Activated T-helper 1 cell treated with anti-CD3 and anti-CD28 coated beads, Interleukin-2, amount 50 U/mL, for 16 hours (primary cell): ENCODE measurements at places on chromosomes 6 and 20.

DNA sequence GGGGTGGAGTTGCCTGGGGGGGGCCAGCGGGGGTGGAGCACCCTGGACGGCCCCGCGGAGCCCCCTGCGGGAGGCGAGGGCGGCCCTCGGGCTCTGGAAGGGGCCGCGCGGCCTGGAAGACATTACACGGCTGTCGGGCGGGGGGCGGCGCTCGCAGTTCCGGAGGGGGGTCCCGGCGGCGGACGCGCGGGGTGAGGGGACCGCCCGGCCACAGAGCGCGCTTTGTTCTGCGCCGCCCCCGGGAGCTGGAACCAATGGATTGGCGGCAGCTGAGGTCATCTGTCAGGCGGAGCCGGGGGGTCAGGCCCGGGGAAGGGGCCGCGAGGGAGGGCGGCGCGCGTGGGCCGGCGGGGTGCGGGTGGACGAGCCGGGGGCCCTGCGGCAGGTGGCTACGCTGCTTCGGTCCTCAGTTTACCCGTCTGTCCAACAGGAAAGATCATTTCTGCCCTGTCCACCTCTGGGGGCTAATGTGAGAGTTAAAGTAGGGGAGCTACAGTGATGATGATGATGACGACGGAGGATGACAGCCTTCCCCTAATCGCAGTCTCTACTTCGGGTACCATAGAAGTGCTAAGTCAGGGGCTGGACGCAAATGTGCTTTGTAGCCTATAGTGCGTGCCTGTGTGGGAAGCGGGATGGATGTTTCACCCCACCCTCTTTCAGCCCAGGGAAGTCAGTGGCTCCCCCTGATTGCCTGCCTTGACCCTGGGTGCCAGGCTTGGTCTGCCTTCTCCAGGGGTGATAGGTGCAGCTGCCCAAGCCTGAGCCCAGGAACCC, 10.4 kb downstream of the SRXN1 start:
- no peak for DNase-seq

GRCh38 chr6:125832391-125833117, 41.8 kb downstream of the NCOA7 start:
- no peak for DNase-seq

GRCh38 chr6:42279144-42279781, 61.6 kb upstream of the MRPS10 start:
- no peak for DNase-seq

DNA sequence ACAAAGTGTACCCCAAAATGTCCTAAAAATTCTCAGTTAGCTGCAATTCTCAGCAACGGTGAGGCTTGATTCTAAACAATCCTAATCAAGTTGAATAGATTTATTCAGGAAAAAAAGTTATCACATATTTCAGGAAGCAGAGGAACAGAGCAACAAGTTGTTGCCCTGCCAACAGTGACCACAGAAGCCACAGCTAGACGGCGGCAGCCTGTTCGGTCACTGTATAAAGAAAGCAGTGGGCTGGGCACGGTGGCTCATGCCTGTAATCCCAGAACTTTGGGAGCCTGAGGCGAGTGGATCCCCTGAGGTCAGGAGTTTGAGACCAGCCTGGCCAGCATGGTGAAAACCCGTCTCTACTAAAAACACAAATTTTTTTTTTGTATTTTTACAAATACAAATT, 171.2 kb upstream of the BMP5 start:
- no peak for DNase-seq

DNA sequence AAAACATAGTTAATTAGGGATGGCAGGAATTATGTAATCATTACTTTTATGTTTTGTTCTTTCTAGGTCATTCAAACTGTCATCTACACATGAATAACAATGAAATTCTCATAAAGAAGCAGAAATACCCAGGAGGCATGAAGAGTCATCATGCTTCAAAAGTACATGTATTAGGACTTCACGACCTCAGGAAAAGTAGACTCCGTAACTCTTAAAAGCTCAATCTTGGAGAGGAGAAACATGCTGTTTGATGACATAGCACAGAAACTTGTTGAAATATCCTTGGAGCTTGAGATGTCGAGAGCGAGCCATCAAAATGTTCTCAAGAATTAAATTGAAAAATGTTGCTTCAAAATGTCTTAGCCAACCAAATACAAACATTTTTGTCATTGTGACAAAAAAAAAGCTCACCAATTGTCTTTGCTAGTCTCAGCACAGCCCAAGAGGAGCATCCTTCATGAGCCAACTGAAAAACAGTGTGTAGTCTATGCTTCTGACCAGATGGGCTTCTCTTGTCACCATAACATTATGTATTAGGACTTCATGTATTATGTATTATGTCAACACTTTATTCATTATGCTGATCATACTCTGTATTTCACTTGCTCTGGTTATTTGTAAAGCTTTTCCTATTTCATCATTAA, 28.2 kb upstream of the ANKEF1 start:
- DNase-seq, result no peak

- DNase-seq, result no peak
Measured at GRCh38 chr20:54083459-54083858, 13.1 kb upstream of the BCAS1 start.

DNA sequence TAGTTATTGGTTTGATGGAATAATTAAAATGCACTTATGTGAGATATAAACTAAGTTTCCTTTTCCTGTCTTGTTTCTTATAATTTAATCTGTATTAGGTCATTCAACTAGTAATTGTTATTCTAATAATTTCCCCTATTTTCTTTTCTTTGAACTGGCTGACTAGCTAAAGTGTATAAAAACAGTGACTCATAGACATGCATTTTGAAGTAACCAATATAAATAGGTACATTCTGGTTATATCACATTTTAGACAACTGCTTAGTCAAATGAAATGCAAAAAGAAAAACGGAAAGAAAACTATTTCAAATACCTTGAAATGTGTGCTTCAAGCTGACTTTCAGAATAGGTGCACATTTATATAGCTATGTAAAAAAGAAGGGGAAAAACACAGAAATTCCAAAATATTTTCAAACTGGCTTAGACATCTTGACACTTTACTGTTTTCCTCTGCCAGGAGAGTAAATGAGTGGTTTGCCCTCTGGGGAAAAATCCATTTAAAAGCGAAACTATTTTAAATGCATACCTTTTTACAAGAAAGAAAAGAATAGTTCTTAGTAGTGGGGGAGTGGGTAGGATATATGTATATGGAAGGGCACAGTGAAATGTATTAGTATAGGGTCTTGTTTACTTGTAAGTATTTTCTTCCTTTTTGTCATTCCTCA, 28.3 kb downstream of the KCNQ5 start:
- DNase-seq, result no peak

- DNase-seq, result no peak
Measured at GRCh38 chr6:121515630-121516265, 80.3 kb downstream of the GJA1 start.

DNA sequence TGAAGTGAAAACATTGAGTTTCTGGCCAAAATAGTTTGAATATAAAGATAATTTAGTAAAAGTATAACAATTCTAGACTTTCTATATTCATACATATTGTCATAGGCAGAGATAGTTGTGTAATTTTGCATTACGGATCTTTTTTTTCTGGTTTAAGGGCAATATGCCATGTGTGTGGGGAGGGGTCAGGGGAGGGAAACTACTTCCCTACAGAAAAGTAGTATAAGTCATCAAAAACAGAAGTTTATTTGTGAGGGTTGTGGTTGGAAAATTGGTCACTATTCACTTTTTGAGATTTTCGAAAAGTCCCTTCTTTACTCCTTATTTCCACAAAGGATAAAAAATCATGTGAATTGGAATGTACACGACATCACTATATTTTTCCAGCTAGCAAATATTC, 288.2 kb upstream of the PREP start:
- no peak for DNase-seq

- no peak for DNase-seq
Measured at GRCh38 chr20:17895641-17896171, 72.9 kb downstream of the SNX5 start.

DNA sequence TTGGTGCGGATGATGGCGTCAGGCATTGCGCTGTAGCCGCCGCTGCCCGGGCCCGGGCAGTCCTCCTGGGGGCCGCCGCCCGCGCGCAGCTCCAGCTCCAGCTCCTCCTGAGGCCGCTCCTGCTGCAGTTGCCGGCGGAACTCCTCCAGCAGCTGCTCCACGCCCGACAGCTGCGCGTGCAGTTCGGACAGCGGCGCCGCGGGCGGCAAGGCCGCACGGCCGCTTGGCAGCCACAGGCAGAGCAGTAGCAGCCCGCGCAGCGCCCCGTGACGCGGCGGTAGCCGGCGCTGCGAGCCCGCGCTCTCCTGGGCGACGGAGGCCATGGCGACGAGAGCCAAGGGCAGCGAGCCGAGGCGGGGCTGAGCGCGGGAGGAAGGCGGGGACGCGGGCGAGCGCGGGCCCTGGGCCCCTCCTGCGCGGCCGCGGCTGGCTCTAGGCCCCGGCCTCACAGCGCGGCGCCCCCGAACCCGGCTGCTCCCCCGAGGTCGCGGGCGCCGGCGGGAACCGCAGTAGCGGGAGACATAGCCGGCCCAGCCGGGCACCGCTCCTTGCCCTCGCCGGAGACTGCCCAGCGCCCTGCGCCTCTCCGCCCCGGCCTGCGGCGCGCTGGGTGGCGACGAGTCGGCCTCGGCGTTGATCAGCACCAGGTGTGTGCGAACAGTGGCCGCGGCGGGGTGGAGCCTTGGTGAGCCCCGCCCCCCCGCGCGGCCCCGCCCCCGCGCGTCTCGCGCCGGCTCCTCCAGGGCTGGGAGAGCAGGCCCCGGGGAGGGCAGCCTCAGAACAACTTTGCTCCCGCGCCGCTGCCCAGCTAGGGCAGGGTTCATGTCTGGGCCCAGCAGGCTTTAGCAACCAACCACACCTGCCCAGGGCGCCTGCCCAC, at the start of gene LRP11:
LRP11 (minus strand) TSS at position 662 of the 880 bp plus-strand sequence; CDS start at position 323, 339 bp downstream.
- peak; percentile 58 for DNase-seq

DNA sequence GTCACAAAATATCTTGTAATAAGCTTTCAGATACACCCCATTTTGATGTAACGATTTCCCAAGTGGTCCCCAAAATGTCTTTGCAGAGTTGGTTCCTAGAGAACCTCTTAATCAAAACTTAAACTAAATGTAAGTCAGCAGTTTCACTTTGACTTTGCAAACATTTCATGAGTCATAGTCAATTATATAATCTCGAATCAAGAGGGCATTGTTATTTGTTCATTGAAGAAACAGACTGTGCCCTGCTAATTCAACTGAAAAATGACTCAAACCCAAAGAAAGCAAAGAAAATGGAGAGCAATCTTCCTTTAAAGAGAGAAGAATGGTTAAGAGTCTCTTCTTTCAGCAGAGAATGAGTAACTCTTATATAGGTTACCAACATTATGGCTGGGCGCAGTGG, 58.3 kb downstream of the IPCEF1 start:
- no peak for DNase-seq

DNA sequence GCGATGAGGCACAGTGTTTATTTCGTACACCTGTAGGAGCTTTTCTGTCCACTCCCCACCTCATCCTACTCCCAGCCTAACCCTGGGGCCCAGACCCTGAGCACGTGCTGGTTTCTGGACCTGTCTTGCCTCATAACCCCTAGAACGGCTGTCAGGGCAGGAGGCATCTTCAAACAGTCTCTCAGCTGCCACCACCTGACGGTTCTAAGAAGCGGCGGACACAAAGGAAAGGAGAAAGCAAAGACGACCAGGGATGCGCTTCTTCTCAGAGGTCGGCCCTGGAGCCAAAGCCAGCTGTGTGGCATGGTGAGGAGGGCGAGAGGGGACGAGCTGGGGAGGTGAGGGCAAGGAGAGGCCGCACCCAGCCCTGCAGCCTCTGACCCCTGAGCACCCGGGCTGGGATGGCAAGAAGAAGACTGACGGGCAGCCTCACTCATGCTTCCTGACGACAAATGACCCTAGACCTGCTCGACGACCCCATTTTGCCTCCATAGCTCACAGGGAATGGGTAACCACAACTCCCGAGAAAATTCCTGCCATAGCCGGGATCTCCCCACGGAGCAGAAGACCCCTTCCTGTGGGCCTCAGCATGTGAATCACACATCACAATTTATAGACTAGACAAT, 62.1 kb downstream of the WDR27 start:
- no peak for DNase-seq

- no peak for DNase-seq
Measured at GRCh38 chr20:21575981-21576740, 62.3 kb upstream of the NKX2-2 start.

GRCh38 chr6:93496548-93496947, 77.2 kb upstream of the EPHA7 start:
- DNase-seq, result no peak

- DNase-seq, result no peak
Measured at GRCh38 chr6:79544939-79545450, 7.8 kb upstream of the LCA5 start.

- DNase-seq, result no peak
Measured at GRCh38 chr6:127435626-127436220, 23.5 kb downstream of the KIAA0408 start.

DNA sequence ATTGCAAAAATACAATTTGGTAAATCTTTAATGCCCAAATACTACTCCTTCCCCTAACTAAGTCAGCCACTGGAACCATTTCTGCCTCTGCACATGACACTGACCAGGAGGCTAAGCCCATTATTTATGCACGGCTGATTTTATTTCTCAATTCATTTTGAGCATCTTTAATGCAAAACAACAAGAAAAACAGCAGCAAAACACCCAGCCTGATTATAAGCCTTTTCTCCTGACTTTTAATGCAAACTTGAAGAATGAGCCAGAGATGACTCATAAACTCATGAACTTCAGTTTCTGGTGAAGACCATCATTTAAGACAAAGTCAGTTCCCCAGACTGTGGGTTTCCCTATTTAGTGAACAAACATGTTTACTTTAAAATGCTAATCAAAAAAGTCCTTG, 51.6 kb downstream of the CYP24A1 start:
- DNase-seq, result no peak

DNA sequence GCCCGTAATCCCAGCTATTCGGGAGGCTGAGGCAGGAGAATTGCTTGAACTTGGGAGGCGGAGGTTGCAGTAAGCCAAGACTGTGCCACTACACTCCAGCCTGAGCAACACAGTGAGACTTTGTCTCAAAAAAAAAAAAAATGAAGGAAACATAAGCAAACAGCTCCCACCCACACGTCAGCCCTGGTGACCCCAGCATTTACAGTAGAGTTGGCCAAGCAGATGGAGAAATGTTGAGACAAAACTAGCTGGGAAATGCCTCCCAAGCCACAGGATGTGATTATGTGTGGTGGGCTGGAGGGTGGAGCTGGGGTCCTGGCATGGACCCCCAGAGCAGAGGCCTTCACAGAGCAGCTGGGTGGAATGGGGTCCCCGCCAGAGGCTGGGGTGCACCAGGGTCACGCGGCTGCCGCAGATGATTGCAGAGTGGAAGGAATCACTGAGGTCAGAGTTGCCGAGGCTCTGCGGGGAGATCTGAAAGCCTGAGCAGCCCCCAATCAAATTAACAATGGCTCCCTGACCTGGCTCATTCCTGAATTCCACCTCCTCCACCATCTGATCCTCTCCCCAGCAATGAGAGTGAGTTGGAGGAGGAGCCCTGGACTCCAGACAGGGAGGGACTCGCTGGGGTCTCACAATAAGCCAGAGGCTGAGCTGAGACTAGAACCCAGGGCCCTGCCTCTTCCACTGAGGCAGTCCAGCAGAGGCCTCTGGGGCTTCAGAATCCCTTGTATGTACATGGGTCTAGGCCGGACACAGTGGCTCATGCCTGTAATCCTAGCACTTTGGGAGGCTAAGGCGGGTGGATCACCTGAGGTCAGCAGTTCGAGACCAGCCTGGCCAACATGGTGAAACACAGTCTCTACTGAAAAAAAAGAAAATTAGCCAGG, 34.7 kb upstream of the TGM2 start:
- DNase-seq, result no peak
